Activated CD4-positive, CD25-positive, alpha-beta regulatory T cell (primary cell): ENCODE measurements at places on chromosomes 4 and X.

DNA sequence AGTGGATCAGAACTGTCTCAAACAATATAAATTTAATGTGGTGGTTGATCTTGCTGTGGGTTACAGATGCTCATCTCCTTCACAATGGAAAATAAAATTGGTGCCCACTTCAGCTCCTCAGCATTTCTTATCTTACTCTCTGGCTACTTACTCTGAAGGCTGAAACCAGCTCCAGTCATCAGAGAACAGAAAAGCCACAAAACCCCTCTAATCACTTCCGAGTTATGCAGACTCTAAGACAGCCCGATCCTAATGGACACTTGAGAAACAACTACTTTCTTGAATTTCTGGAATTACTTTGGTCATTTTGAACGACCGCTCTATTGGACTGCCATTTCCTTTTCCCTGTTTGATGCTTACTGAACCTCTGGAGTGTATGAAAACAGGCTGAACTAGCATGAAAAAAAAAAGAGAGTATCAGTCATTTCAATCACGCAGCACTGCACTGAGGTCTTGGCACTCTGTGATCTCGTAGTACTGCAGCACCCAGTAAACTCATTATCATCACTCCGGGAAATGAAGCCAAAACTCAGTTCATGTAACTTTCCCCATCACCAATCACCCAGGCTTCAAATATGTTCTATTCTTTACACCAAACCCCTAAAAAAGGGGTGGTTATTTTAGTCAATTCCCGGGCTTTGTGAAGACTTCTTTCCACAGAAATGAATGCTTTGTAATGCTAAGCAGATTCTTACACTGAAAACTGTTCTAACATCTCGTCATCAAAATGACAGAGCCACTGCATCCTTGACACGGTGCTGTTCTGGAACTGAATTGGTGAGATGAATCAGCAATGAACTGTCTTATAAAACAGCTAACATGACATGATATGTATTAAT is 54.5 kb downstream of the TSPAN5 start:
- no peak for DNase-seq

- no peak for DNase-seq
Measured at GRCh38 chr4:124537971-124538370, 174.6 kb downstream of the ANKRD50 start.

GRCh38 chr4:144817081-144817480 is 171.1 kb downstream of the HHIP start:
- DNase-seq: no peak

DNA sequence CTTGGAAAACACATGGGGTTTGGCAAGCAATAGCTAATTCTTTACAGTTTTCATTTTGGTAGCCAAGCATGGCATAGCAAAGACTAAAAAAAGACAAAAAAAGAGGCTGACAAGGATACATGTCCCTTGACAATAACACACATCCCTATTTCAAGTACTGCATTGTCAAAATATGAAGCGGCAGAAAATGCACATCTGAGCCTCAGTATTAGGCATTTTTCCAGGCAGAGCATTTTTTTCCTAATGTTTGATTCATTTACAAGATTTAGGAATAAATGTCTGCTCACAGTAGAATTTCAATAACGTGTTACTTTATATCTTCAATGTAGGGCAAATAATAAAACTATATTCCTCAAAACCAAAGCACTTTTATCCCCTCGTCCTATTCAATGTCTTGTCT is 216.3 kb upstream of the PCDH18 start:
- no peak for DNase-seq

DNA sequence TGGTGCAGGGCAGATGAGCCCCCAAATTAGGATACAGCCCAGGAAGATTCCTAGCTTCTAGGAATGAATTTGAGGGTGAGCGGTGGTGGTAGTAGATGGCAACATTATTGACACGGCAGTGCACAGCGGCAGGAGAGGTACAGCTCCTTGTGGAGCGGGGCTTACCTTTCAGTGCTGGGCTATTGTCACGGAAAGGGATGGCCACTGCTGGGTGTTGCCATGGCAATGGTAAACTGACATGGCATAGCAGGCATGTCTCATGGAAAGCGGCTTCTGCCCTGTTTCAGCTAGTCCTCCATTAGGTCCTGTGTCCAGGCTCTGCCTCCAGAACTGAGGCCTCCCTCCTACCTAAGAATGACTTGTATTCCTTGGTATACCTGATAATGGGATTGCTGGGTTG is 81.8 kb upstream of the WDR1 start:
- DNase-seq: no peak

GRCh38 chr4:117284736-117285135 is 199.4 kb upstream of the TRAM1L1 start:
- DNase-seq: no peak

DNA sequence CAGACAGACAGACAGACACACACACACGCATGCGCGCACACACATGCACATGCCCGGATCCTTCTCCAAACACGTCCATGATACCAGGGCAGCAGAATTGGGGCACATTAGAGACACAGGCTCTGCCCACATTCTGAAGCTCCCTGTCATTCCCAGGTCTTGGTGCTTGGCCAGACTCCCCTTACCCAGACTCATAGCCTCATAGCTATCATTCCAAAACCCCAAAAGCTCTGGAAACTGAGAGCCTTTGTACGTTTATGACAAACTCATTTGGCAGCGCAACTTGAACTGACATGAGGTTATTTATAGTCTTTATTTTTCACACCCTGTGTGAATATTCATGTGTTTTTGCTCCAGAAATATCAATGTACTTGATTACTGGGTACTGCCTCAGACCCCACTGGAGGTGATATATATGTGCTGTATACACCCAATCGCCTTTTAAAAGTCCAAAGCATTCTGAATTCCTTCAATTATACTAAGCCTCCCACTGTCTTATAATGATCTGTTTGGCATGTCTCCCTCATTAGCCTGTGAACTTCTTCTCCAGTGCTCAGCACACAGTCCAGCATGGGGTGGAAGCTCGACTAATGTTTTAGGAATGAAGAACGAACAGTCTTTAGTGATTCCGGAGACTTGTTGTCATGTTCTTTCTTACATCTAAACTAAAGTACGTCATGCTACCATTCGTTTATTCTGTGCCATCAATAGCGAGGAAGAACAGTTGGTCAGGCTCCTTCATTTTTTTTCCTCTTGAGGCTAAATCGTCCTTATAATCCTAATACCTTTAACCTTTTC is 45.0 kb downstream of the RTL9 start:
- DNase-seq: no peak

GRCh38 chr4:108117418-108118182 is 51.1 kb downstream of the LEF1 start:
- no peak for DNase-seq

- DNase-seq: no peak
Measured at GRCh38 chr4:94623126-94623911, 134.4 kb upstream of the BMPR1B start.

GRCh38 chrX:31609130-31609529 is 537.3 kb upstream of the FTHL17 start:
- DNase-seq: no peak

- no peak for DNase-seq
Measured at GRCh38 chrX:110327336-110327735, 9.5 kb upstream of the AMMECR1 start.

GRCh38 chrX:21623778-21624501 is 34.2 kb downstream of the KLHL34 start:
- DNase-seq: no peak

GRCh38 chrX:103614999-103615398 is 7.2 kb downstream of the TCEAL3 start:
- DNase-seq: no peak

- DNase-seq: no peak
Measured at GRCh38 chr4:154421618-154422017, 70.0 kb downstream of the DCHS2 start.
